ENCODE measurements at places on chromosomes 1 and 21. TPM values are rescaled to one million over a fixed set of nuclear protein-coding genes. Genes with fewer than 3 reads are reported as not detected.

DNA sequence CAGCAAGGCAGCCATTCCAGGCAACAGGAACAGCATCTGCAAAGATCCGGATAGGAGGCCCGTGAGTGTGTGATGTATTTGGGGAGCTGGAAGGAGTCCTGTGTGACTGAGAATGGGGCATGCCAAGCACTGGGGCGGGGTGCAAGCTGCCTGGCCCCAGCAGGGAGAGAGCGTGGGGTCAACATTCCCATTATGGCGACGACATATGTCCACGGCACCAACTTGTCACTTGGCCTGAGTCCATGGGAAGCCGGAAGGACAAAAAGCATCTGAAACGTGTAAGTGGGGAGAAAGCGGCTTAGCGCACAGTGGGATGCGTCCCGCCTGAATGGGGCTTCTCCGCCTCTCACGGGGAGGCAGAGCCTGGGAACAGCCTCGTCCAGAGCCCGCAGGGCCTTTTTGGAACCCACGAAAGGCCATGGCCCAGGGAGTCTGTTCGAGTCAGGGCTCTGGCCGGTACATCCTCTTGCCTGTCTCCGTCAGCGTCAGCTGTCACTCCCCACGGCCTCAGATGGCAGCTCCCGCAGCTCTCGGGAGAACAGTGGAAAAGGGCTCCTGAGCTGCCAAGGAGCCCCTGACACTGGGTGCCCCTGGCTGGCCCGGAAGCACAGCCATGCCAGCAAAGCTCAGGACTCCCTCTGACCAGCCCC, 12.4 kb downstream of the EPHB2 start:
- H3K4me1 ChIP-seq, result no peaks in the 10 kb centered on the region
- no peaks in the 10 kb centered on the region for H3K27me3 ChIP-seq
- DNase-seq, result no peak
- no peaks in the 10 kb centered on the region for H3K36me3 ChIP-seq
- no peak overlapping the region for H3K4me3 ChIP-seq

DNA sequence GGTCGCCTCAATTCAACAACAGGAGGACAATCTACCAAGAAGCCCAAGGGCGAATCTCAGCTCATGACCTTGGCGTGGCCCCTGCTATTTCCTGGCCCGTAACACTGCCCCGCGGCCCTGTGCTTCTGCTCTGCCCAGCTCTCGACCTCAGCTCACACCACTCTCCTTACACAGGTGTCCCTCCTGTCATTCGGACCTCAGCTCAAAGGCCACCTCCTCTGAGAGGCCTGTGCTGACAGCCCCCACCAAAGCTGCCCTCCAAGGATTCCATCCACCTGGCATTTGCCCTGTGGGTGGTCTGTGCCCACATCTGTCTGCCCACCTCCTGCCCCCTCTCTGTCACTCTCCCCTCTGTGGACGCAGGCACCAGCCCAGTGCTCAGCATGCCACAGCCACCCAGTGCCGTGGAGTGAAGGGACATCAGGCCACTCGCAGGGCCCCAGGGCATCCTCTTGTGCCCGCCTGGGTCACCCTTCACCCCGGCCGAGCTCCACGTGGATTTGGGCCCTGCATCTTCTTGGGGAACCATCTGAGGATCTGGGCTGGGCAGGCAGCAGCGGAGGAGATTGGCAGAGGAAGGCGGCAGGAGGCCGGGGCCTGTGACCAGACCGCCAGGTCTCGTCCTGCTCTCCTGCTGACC, 70.3 kb downstream of the DHRS3 start:
- H3K27ac ChIP-seq, result peak overlapping the region; percentile 54
- no peaks in the 10 kb centered on the region for H3K27me3 ChIP-seq
- no peak for DNase-seq
- peaks cover 14% of the 10 kb centered on the region for H3K4me1 ChIP-seq
- no peak overlapping the region for H3K4me3 ChIP-seq
- H3K36me3 ChIP-seq, result no peaks in the 10 kb centered on the region

DNA sequence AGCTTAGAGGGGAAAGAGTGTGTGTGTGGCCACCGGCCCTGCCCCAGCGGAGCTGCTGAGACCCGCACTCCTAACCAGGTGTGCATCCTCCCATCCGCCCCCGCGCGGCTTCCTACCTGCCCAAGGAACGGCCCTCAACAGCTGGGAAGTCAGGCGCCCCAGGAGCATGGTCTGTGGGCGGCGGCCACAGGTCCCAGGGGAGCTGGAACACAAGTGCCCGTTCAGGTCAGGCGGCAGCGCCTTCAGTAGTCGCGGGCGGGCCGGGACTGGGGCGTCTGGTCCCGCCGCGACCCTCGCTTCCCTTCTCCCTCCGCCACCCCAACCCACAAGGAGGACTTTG, 448 bp downstream of the AURKAIP1 start:
- DNase-seq, result no peak
- H3K4me1 ChIP-seq, result peaks cover 22% of the 10 kb centered on the region
- H3K36me3 ChIP-seq, result peaks cover 7% of the 10 kb centered on the region

DNA sequence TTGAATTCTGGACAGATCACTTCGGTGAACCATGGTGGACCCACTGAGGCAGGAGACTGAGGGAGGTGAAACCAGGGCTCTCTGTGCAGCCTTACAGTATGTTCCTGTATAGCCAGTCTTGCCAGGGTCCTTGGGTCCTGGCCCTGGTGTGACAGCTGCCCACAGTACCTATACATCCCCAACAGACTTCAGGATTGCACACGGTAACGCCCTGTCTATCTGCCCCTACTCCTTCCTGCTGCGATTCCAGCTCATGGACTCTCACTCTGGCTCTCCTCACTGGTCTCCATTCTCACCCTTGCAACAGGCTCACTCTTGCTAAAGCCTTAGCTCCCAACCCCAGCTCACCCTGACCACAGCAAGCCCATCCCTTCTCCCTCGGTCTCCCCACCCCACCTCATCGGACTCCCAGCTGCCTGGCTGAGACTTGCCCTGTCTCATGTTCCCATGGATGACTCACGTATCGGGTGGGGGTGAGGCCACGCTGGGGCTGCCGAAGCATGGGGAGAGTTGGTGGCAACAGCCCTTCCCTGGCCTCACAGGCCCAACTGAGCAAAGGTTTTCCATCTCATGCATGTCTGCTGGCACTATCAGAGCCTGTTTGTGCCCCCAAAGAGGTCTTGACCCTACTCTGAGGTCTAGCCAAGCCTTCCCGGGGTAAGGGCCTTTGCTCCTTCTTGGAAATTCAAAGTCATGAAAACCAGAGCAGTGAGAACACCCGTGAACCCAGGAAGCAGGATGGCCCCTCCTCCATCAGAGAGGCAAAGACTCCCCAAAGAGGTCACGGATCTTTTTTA, 7.1 kb downstream of the PHLDA3 start:
- H3K4me1 ChIP-seq, result peaks cover 29% of the 10 kb centered on the region
- peak overlapping the region; percentile 30 for H3K4me3 ChIP-seq
- H3K27me3 ChIP-seq, result no peaks in the 10 kb centered on the region
- peak overlapping the region; percentile 97 for H3K27ac ChIP-seq
- H3K36me3 ChIP-seq, result peaks cover 19% of the 10 kb centered on the region

DNA sequence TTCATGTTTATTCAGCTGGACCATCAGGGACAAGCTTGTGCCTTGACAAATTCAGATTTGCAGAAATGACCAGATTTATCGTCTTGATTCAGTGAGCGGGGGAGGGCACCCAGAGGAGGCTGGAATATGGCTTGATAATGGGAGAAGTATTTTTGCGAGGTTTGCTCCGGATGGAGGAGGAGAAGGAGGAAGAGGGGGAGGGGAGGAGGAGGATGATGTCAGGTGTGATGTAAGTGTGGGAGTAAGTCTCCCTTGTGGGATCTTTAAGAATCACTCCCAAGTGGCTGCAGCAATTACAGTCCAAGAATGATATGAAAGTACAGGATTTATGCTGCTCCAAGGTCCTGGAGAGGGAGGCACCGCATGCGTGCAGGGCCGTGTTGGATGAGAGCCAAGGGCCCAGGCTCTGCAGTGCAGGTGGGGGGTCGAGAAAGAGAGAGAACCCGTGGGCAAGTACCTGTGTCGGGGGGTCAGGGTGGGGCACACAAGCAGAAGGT, 5.6 kb upstream of the ZNF496 start:
- no peaks in the 10 kb centered on the region for H3K4me1 ChIP-seq
- H3K4me3 ChIP-seq, result no peak overlapping the region
- no peaks in the 10 kb centered on the region for H3K36me3 ChIP-seq
- no peaks in the 10 kb centered on the region for H3K27me3 ChIP-seq
- H3K27ac ChIP-seq, result no peak overlapping the region

- no peak overlapping the region for H3K4me3 ChIP-seq
- no peaks in the 10 kb centered on the region for H3K27me3 ChIP-seq
- peaks cover 10% of the 10 kb centered on the region for H3K36me3 ChIP-seq
- peaks cover 6% of the 10 kb centered on the region for H3K4me1 ChIP-seq
- no peak for DNase-seq
These were observed 2.5 kb downstream of the SMIM1 start for GRCh38 chr1:3774946-3775489.

DNA sequence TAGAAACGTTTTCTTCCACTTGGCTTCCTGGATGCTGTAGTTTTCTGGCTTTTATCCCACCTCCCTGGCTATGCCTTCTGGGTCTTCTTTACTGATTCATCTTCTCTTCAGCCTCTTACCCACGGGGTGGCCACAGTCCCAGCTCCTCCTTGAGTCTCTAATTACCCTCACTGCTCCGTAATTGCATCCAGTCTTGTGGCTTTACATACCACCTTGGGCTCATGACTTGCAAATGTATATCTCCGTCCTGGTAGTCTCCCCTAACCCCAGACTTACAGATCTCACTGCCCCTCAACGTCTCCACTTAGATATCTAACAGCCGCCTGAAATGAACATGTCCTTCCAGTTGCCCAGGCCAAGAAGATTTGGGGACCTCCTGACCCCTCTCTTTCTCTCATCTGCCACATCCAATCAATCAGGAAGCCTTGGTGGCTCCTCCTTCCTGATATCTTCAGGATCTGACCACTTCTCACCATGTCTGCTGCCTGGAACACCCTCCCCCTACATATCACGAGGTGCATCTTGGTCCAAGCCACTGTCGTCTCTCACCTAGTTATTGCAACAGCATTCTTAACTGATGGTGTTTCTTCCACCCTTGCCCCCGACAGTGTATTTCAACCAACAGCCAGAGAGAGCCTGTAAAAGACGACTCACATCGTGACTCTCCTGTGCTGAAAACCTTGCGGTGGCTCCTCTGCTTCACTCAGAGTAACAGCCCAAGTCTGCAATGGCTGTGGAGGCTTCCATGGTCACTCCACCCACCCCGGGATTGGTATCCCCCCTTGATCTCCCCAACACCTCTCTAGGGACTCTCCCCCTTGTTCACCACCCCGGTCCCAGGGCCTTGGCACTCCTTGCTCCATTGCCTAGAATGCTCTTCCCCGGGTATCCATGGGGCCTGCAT, 219.0 kb upstream of the POU3F1 start:
- H3K4me1 ChIP-seq, result no peaks in the 10 kb centered on the region
- no peaks in the 10 kb centered on the region for H3K27me3 ChIP-seq

DNA sequence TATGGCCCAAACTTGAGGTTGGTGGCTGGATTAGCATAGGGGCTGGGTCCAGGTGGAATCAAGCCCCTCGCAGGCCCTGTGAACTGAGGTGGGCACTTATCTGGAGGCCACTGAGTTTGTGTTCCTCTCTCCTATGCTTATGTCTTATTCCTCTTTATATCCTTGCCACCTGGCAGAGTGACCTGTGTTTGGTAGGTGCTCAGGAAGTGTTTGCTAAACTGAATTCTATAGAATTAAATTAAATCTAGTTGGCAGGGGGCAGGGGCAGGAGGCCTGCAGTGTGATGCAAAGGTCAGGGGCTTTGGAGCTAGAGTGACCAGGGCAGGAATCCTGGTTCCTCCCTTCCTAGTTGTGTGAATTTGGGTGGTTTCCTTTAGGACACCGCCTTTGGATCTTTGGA, 1.1 kb upstream of the TMEM9 start:
- no peaks in the 10 kb centered on the region for H3K36me3 ChIP-seq
- H3K4me1 ChIP-seq, result peaks cover 9% of the 10 kb centered on the region
- H3K27me3 ChIP-seq, result no peaks in the 10 kb centered on the region
- DNase-seq, result no peak
- H3K4me3 ChIP-seq, result no peak overlapping the region

- no peaks in the 10 kb centered on the region for H3K27me3 ChIP-seq
- no peaks in the 10 kb centered on the region for H3K36me3 ChIP-seq
- no peak overlapping the region for H3K4me3 ChIP-seq
- no peaks in the 10 kb centered on the region for H3K4me1 ChIP-seq
- no peak overlapping the region for H3K27ac ChIP-seq
These were observed 9.2 kb upstream of the TRAF3IP3 start for GRCh38 chr1:209746451-209747165.

- no peaks in the 10 kb centered on the region for H3K27me3 ChIP-seq
- DNase-seq, result no peak
- no peaks in the 10 kb centered on the region for H3K36me3 ChIP-seq
- peaks cover 14% of the 10 kb centered on the region for H3K4me1 ChIP-seq
- no peak overlapping the region for H3K27ac ChIP-seq
These were observed 89.0 kb downstream of the RERE start for GRCh38 chr1:8728464-8728863.

- no peaks in the 10 kb centered on the region for H3K27me3 ChIP-seq
- no peak overlapping the region for H3K4me3 ChIP-seq
- H3K4me1 ChIP-seq, result no peaks in the 10 kb centered on the region
- no peak for DNase-seq
- H3K36me3 ChIP-seq, result no peaks in the 10 kb centered on the region
These were observed 32.7 kb downstream of the LRRC52 start for GRCh38 chr1:165576536-165576935.

GRCh38 chr1:167800251-167800650, 78.5 kb downstream of the MPZL1 start:
- H3K4me1 ChIP-seq, result peaks cover 36% of the 10 kb centered on the region
- no peak overlapping the region for H3K27ac ChIP-seq
- no peak for DNase-seq
- no peak overlapping the region for H3K4me3 ChIP-seq
- H3K27me3 ChIP-seq, result no peaks in the 10 kb centered on the region

GRCh38 chr1:205225901-205226765, 1.6 kb upstream of the TMCC2 start:
- peaks cover 16% of the 10 kb centered on the region for H3K4me1 ChIP-seq
- H3K4me3 ChIP-seq, result no peak overlapping the region
- no peak overlapping the region for H3K27ac ChIP-seq
- H3K27me3 ChIP-seq, result no peaks in the 10 kb centered on the region
- no peaks in the 10 kb centered on the region for H3K36me3 ChIP-seq

DNA sequence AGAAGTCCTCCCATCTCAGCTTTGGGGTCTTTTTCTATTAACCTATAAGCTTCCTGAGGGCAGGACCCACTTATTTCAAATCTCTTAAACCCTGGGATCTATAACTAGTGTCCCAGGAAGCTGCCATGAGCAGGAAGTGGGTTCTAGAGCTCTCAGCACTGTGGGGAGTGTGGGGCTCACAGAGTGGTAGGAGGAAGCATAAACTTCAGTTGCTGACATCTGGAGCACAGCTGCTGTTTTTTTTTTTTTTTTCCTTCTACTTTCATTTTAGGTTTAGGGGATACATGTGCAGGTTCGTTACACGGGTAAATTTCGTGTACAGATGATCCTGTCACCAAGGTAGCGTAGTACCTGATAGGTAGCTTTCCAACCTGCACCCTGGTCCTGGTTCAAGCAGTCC, 59.3 kb downstream of the AK4 start:
- no peaks in the 10 kb centered on the region for H3K27me3 ChIP-seq
- H3K4me3 ChIP-seq, result no peak overlapping the region
- H3K27ac ChIP-seq, result no peak overlapping the region
- H3K4me1 ChIP-seq, result peaks cover 4% of the 10 kb centered on the region

GRCh38 chr1:46639547-46639946, 22.9 kb upstream of the MOB3C start:
- no peak overlapping the region for H3K4me3 ChIP-seq
- DNase-seq, result no peak
- no peaks in the 10 kb centered on the region for H3K27me3 ChIP-seq
- H3K36me3 ChIP-seq, result peaks cover 11% of the 10 kb centered on the region

GRCh38 chr1:223258751-223259198, 105.2 kb downstream of the SUSD4 start:
- H3K4me3 ChIP-seq, result no peak overlapping the region
- no peaks in the 10 kb centered on the region for H3K36me3 ChIP-seq
- H3K4me1 ChIP-seq, result no peaks in the 10 kb centered on the region
- no peaks in the 10 kb centered on the region for H3K27me3 ChIP-seq

SLC45A3 gene
- 5.3 TPM for total RNA-seq

HPDL gene
- not detected for total RNA-seq

BLACAT1 gene
- total RNA-seq, result not detected

COL9A2 gene
- total RNA-seq, result 16.7 TPM
